Esophagus mucosa (tissue), 1 donor: ENCODE measurements at places on chromosomes 1 and 21. TPM values are rescaled to one million over a fixed set of nuclear protein-coding genes. Genes with fewer than 3 reads are reported as not detected.

DNA sequence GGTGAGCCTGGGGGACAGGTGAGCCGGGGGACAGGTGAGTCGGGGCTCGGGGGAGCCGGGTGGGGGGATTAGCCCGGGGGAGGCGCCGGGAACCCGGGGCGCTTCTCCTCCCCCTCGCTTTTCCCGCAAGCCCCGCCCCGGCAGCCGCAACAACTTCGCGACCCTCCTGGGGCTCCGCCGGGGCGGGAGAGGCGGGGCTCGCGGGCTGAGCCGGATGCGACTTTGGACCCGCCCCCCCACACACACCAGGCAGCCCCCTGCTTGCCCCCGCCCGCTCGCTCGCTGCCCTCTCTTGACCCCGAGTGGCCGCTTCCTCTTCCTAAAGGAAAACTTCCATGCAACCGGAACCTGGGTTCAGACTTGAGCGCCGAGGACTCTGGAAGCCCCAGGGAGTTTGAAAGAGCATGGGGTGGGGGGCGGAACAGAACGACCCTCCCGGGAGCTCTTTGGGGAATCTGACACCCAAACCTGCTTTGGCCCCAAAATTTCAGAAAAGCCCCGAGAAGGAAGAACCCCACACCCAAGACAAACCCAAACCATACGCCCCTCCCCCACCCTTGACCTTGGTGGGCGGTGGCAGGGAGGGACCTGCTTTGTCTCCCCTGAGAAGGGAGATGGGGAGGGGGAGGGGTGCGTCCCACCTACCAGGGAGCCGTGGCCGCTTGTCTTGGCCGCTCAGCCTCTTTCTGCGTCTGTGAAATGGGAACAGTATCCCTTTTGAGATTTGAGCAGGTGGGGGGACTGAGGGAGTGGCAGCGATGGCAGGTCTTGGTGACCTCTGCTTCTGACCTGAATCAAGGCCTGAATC, 550 bp downstream of the ARHGEF16 start:
- ATAC-seq: no peak

DNA sequence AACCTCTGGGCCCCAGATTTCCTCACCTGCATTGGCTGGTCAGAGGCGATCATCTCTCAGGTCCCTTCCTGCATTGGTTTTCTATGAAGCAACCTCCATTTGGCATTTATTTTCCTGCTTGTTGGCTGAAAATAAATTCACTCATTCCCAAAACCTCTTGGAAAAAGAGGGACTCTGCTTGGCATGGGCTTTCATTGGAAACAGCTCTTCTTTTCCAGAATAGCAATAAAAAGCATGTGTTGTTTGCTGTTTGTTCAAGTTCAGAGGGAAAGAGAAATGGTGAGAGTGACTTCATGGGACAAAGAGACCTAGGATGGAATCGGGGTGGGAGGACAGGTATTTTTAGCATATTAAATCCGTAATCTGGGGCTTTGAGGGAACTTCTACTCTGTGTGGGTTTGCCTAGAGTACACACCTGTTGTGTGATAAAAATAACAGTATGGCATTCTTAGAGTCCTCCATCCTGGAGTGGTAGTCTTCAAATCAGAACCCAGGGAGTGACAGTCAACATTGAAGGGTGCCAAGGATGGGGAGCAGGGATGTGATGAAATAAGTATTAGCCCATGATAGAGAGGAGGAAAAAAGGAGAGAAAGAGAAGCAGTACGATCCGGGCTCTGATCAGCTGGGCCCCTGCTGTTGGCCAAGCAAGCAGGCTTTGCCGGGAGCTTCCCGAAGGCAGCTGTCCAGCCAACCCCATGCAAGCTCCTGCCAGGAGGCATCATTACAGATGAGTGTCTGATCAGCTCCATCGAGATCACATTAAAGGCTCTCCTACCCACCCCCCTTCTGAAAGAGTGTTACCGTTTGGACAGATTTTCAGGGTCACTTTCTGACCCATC, 131.9 kb upstream of the NFIA start:
- ATAC-seq: no peak

- no peak for ATAC-seq
These were observed 2.4 kb downstream of the CAPN9 start for GRCh38 chr1:230749635-230750034.

DNA sequence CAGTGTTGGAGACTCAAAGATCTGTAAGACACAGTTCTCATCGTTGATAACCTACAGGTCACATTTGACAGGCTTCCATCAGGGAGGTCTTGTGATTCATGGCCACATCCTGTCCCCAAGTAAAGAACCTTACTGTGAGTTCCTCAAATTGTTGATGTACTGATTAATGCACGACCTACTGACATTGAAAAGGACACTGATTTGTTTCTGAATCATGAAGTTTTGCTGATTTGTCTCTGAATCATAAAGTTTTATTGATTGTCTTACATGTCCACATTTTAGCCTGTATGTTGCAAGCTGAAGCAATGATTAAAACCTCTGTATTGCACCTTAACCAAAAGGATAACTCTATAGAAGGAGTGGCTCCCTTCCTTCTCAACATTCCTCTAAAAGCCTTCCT, 476.3 kb upstream of the RUNX1 start:
- ATAC-seq: peak; percentile 36

Gene COL8A2
- total RNA-seq: 2.7 TPM

Gene AKR7A3
- total RNA-seq: 0.88 TPM
